ENCODE measurements at places on chromosomes 5 and 9. TPM values are rescaled to one million over a fixed set of nuclear protein-coding genes. Genes with fewer than 3 reads are reported as not detected.

DNA sequence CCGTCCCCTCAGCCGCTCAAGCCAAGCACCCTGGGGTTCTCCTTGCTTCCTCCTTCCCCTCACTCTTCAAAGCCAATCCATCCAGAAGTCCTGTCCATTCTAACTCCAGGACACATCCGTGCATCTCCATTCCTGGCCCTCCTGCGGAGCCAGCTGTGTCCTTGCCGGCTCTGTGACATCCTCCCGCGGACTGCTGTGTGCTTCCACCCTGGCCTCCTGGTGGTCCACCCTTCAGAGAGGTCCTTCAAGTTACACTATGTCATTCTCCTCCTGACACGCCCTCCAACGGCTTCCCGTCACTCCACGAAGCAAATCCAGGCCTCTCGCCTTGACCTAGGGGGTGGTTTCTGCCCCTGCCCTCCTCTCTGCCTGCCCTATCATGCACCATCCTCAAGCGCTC, 13.0 kb upstream of the SCGB3A1 start:
- no peak overlapping the region for H3K4me3 ChIP-seq
- no peaks in the 10 kb centered on the region for H3K27me3 ChIP-seq
- DNase-seq, result no peak
- no peak overlapping the region for H3K27ac ChIP-seq

GRCh38 chr5:172353271-172353812, 69.8 kb upstream of the UBTD2 start:
- no peaks in the 10 kb centered on the region for H3K27me3 ChIP-seq
- DNase-seq, result peak; percentile 68
- peaks cover 1% of the 10 kb centered on the region for H3K36me3 ChIP-seq
- H3K4me3 ChIP-seq, result no peak overlapping the region

- no peaks in the 10 kb centered on the region for H3K36me3 ChIP-seq
- H3K27me3 ChIP-seq, result no peaks in the 10 kb centered on the region
- H3K4me3 ChIP-seq, result no peak overlapping the region
- H3K4me1 ChIP-seq, result no peaks in the 10 kb centered on the region
- DNase-seq, result no peak
- H3K27ac ChIP-seq, result no peak overlapping the region
Measured at GRCh38 chr5:143349177-143349576, 54.3 kb downstream of the NR3C1 start.

DNA sequence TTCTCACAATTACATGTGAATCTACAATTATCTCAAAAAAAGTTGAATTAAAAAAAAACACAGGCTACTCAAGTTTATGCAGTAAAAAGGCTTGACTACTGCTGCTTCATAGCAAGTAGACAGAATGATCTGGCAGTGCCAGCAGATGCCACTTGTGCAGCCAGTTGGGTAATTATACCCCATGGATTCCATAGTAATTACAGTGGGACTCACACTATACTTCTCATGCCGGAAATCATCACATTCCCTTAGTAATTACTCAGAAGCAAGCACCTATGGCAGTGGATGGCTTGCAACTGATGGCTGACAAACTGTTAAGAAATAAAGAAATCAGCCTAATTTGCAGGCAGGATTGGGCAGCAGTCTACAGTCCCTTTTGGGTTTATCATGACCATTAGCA, 463.2 kb upstream of the KLF4 start:
- H3K27me3 ChIP-seq, result no peaks in the 10 kb centered on the region
- DNase-seq, result no peak
- H3K4me1 ChIP-seq, result peaks cover 12% of the 10 kb centered on the region
- H3K27ac ChIP-seq, result no peak overlapping the region
- H3K36me3 ChIP-seq, result no peaks in the 10 kb centered on the region

GRCh38 chr5:55969956-55970355, 24.8 kb downstream of the IL6ST start:
- H3K4me1 ChIP-seq, result no peaks in the 10 kb centered on the region
- no peak overlapping the region for H3K27ac ChIP-seq
- H3K36me3 ChIP-seq, result peaks cover 5% of the 10 kb centered on the region
- DNase-seq, result no peak

DNA sequence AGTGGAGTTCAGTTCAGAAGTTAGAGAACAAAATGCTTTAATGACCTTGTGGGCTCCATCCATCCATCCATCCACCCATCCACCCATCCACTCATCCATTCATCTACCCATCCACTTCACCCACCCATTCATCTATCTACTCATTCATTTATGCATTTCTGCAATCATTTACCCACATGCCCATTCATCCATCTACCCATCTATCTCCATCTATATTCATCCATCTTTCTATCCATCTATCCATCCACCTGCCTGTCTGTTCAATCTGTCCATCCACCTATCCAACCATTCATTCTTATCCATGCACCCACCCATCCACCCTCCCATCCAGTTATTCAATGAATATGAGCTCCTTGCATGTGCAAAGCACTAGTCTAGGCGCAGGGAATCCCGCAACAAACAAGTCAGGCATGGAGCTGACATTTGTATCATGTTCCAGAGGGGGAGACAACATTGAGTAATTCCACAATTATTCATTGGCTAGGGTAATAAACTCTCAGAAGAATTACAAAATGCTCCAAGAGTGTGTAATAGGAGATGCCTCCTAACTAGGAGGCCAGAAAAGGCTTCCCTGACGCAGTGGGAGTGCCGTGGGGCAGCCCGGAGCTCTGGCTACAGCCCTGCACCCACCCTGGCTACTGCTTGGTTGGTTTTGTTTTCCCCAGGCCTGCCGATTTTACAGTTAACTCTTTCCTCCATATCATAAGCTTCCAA, 211.2 kb downstream of the NXNL2 start:
- no peaks in the 10 kb centered on the region for H3K4me1 ChIP-seq
- no peak overlapping the region for H3K27ac ChIP-seq
- no peak overlapping the region for H3K4me3 ChIP-seq

DNA sequence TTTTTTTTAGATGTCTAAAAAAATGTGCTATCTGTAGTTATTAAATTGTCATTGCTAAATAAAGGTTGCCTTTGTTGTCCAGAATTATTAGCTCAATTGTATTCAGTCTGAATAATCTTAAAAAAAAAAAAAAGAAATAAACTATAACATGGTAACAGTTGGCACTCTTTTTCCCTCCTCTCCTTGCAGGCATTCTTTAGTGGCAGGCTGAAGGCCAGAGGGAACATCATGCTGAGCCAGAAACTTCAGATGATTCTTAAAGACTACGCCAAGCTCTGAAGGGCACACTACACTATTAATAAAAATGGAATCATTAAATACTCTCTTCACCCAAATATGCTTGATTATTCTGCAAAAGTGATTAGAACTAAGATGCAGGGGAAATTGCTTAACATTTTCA, 87.6 kb upstream of the FAM170A start:
- H3K4me3 ChIP-seq, result no peak overlapping the region
- H3K27ac ChIP-seq, result no peak overlapping the region
- no peak for DNase-seq
- peaks cover 8% of the 10 kb centered on the region for H3K4me1 ChIP-seq

DNA sequence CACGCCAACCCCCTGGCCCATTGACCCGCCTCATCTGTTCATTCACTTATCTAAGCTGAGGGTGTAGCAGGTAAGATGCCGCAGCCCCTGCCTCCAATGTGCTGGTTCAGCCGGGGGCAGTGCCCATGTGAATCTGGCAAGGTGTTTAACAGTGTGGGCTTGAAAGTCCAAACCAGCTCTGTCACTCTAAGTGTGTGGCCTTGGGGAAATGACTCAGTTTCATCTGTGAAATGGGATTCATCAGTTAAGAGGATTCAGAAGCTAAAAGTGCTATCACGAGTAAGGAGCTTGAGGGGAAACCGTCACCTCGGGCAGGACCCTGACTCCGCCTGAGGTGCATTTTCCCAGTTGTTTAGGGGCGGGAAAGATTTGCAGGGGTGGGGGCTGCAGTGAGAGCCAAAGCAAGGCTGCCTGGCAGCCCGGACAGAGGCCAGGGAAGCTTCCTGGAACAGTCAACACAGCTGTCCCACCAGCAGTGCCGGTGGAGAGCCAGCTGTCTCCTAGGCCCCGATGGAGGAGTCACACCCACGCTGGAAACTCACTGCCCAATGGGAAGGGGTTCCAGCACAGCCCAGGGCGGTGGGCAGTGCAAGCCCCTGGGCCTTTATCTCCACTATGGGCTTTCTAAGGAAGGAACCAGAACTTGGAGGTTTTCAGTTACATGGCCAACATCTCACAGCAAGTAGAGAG, 9.7 kb upstream of the URM1 start:
- H3K36me3 ChIP-seq, result no peaks in the 10 kb centered on the region
- no peak overlapping the region for H3K4me3 ChIP-seq
- no peaks in the 10 kb centered on the region for H3K27me3 ChIP-seq
- H3K27ac ChIP-seq, result peak overlapping the region; percentile 83
- DNase-seq, result no peak
- H3K4me1 ChIP-seq, result peaks cover 8% of the 10 kb centered on the region

DNA sequence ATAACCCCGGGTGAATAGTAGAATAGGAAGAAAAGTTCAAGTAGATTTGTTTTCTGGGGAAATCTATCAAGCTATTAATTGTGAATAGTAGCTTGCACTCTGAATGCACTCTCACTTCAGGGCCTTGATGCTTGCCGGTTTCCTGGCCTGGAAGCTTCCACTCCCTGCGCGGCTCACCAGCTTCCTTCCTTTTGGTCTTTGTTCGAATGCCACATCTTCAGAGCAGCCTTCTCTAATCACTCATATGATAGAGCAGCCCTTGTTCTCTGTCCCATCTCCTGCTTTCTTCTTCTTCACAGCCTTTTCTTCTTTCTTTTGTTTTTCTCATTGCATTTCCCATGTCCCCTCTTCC, 146.7 kb downstream of the MAST4 start:
- H3K36me3 ChIP-seq, result no peaks in the 10 kb centered on the region
- DNase-seq, result no peak
- H3K27ac ChIP-seq, result no peak overlapping the region
- H3K4me1 ChIP-seq, result no peaks in the 10 kb centered on the region

DNA sequence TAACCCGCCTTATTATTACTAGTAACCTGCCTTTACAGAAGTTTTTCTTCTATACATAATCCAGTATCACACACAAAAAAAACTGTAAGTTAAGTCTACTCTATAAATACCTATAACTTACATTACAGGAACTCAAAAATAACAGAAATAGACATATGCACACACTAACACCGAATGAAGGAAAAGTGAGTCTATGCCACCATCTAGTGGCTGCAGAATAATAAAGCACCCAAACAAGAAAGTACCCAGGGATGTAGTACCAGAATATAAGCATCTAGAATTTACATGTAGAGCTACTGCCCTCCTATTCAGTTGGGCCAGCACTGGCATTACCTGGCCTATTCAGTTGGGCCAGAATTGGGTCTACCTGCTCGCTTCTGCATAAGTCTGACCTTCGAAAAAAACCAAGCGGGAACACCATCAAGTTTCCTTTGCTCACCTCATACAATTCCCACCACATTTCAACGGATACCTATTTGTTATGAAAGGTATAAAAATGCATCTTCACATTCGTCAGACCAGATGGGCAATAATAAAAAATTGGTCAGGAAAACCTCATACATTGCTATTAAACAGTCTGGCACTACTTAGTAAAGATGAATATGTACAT, 4.0 kb upstream of the NIPSNAP3A start:
- no peaks in the 10 kb centered on the region for H3K27me3 ChIP-seq
- no peak overlapping the region for H3K4me3 ChIP-seq
- H3K27ac ChIP-seq, result no peak overlapping the region

DNA sequence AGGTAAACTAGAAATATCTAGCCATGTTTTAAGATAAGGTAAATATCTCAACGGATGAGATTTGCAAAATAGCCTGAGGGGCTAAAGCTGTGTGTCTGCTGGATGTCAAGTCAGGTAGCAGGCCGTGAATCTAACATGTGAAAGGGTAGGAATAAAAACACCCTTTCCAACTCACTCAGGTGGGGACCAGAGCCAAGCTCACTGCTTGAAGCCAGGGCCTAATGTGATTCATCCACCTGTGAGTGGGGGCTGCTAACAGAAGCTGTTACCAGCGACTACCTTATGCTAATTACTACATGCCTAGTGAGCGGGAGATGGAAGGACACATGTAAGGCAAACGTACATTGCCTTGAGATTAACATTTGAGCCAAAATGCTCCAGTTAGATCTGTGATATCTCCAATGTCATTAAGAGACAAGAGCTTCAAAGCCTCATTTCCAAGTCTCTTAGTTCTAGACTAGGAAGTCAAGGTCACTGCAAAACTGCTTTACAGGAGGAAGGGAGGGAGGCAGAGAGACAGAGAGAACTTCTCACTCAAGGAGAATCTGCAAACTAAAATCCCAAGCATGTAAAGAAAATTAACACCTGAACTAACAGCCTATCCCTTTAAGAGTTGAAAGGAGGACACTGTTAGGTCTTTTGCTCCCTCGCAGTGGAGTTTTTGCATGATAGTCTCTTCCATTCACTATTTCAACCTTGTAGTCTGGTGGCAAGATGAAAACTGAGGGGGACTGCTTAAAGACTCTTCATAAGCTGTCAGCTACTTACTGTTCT, 141.6 kb upstream of the RPS23 start:
- no peak overlapping the region for H3K27ac ChIP-seq
- H3K36me3 ChIP-seq, result no peaks in the 10 kb centered on the region
- H3K27me3 ChIP-seq, result no peaks in the 10 kb centered on the region
- no peak for DNase-seq
- no peak overlapping the region for H3K4me3 ChIP-seq

DNA sequence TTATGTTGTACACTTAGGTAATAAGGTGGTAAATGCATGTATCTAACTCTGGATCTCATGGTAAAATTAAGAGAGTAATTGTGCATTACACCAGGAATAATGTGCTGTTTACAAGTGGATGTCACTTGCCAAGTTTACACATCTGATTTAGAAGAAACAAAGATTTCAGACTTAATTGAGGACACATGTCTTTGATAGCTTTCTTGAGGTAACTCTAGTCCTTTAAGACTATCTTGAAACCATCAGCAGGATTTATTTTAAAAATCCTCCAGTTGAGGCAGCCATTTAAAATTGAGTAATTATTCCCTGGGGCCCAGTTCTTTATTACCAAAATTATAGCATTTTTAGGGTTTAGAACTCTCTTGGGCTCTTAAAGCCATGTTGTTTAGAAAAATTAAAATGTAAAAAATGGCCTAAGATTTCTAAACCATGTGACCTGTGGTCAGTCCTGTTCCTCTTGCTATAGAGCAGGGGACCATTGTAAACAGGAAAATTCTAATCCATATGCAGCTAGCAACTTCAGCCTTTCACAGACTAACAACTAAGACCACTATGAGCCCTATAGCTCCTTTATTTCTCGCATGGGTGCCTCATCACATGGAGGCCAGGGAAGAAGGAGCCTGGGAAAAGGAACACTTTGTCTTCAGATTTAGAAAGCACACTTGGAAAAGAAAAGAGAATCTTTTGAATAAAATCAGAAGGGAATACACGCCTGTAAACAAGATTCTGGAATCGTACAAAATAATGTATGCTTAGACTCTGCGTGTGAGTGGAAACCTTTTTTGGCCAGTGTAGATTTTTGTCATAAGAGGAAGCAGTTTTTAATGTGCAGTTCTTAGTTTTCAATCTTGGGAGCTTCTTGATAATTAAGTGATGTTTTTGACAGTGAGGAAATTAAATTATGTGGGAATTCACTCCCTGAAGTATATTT, 71.2 kb downstream of the ZSWIM6 start:
- peaks cover 6% of the 10 kb centered on the region for H3K4me1 ChIP-seq
- H3K36me3 ChIP-seq, result no peaks in the 10 kb centered on the region
- no peak for DNase-seq
- H3K27me3 ChIP-seq, result no peaks in the 10 kb centered on the region

- no peak for DNase-seq
- no peak overlapping the region for H3K4me3 ChIP-seq
Measured at GRCh38 chr9:128296340-128297220, 20.5 kb downstream of the SWI5 start.

DMRT3 gene
- total RNA-seq, result not detected

ITGA2 gene
- total RNA-seq, result 19.3 TPM

GSN gene
- 100 TPM for total RNA-seq

EQTN gene
- not detected for total RNA-seq
